ENCODE measurements at places on chromosomes 1 and 21.

GRCh38 chr21:17903029-17903806, 84.1 kb upstream of the C21orf91 start:
- DNase-seq, result peak; percentile 56

GRCh38 chr1:209662879-209663327, 10.7 kb upstream of the LAMB3 start:
- DNase-seq, result no peak

- no peak for DNase-seq
Measured at GRCh38 chr1:113976609-113977278, 2.5 kb upstream of the OLFML3 start.

DNA sequence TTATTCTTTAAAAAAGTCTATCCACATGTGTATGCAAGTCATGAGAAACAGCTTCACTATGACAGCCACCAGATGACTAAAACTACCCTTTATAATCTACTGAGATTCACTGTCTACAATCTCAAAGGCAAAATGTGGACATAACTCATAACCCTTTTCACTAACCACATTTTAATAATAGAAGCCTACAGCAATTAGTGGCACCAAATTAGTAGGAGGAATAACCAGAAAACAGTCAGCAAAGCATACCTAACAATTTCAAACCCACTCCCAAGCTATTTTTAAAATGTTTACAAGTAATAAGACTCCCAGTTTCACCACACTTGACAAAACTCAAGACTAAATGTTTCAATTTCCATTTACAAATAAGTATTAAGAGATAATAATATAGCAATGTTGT, 442.9 kb downstream of the PTPRC start:
- DNase-seq, result no peak

DNA sequence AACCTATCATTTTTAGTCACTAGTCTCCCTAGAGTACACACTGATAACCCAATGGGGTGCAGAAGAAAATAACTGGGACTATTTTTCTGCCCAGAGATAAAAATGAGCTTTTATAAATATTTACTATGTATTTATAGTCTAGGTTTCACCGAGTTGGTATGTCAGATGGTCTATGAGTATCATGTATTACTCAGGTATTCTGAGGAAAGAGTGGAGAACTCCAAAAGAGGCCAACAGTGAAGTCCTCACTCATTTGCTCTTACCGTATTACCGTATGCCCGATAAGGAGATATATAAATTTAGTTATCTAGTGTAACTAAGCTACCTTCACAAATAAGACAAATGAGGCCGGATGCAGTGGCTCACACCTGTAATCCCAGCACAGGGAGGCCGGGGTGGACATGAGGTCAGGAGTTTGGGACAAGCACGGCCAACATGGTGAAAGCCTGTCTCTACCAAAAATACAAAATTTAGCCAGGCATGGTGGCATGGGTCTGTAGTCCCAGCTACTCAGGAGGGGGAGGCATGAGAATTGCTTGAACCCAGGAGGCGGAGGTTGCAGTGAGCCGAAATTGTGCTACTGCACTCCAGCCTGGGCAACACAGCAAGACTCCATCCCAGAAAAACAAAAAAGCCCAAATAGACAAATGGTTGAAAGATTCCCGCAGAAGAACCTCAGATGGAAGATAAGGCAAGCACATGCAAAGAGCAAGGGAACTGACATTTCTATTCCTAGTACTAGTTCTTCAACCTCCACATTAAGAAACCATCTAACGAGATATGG, 15.6 kb downstream of the CSDE1 start:
- DNase-seq, result no peak

GRCh38 chr21:37821786-37822450, 94.3 kb downstream of the KCNJ6 start:
- DNase-seq, result no peak

DNA sequence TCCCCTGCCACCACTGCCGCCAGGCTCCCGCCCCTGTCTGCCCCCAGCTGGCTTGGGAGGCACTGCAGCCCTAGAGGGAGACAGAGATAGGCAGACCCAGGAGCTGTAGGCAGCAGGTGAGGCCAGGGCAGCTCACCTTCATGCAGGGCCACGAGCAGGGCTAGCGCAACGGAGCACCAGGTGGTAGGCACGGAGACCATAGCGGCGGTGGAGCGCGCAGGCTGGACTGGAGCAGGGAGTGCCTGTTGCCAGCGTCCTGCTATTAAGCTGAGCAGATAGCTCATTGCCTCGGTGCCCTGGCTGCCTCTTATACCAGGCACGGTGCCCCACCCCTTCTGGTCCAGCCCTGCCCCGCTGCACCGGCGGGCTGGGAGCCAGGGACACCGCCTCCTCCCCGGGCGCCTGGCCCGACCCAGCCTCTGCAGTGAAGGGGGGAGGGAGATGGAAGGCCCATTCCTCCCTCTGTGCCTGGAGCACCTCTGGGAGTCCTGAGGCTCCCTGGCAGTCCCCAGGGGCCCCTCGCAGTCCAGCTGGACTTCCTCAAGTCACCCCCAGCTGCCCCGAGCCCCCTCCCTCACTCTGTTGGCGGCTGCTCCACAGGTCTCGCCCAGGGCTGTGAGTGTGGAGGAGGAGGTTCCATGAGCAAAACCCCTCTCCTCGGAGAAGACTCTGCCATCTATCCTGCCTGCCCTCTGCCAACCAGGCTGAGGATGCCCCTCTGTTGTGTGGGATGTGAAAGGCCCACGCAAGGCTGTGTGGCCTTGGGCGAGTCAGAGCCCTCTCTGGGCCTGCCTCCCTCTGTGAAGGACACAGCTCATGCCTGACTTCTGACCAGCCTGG, at the start of gene EDN2:
EDN2 (minus strand) TSS at position 282 of the 840 bp plus-strand sequence; CDS start at position 200, 82 bp downstream.
- DNase-seq, result no peak

- DNase-seq, result no peak
Measured at GRCh38 chr1:158461534-158461933, at the start of gene OR10K1. Gene OR10K1, plus strand, starts transcription at chr1:158461834. Its CDS starts 3,728 bp downstream, at chr1:158465562.
